ENCODE measurements at places on chromosomes 4 and X.

DNA sequence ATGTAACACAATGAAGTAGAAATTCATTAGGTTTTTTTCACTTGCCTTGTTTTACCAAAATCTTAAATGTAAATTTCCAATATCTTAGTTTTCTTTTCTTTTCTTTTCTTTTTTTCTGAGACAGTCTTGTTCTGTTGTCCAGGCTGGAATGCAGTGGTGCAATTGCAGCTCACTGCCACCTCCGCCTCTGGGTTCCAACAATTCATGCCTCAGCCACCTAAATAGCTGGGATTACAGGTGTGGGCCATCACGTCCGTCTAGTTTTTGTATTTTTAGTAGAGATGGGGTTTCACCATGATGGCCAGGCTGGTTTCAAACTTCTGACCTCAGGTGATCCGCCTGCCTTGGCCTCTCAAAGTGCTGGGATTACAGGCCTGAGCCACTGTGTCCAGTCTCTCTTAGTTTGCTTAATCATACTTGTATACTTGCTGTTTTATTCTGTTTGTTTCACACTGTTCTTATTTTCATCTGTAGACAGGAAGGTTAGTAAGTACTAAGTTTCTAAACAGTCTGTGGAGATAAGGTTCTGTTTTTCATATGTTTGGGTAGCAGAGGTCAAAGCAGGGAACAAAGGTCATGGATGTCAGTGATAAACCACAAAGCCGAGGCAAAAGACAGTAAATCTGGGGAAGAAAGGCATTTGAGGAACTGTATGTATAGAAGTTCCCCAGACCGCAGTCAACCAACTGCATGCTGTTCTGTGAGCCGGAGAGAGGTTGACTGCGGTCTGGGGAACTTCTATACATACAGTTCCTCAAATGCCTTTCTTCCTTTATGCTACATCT lies 129.1 kb downstream of the CBR4 start:
- DNase-seq: no peak

DNA sequence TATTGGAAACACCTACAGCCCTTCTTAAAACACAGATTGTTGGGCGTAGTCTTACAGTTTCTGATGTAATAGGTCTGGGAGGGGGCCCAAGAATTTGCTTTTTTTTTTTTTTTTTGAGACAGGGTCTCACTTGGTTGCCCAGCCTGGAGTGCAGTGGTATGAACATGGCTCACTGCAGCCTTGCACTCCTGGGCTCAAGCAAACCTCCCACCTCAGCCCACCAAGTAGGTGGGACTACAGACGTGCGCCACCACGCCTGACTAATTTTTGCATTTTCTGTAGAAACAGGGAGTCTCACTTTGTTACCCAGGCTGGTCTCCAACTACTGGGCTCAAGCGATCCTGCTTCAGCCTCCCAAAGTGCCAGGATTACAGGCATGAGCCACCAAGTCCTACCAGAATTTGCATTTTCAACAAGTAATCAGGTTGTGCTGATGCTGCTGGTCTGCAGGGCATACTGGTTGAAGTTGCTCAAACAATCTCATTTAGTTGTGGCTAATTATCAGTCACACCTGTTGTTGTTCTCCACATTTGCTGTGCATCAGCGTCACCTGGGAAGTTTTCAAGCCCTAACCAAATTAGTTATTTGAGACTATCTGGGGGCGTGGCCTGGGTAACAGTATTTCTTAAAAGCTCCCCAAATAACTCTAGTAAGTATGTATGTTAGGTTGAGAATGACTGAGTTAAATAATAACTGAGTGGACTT lies 14.0 kb downstream of the TMEM154 start:
- no peak for DNase-seq

GRCh38 chr4:48195374-48195773 lies 61.3 kb upstream of the TXK start:
- no peak for DNase-seq

DNA sequence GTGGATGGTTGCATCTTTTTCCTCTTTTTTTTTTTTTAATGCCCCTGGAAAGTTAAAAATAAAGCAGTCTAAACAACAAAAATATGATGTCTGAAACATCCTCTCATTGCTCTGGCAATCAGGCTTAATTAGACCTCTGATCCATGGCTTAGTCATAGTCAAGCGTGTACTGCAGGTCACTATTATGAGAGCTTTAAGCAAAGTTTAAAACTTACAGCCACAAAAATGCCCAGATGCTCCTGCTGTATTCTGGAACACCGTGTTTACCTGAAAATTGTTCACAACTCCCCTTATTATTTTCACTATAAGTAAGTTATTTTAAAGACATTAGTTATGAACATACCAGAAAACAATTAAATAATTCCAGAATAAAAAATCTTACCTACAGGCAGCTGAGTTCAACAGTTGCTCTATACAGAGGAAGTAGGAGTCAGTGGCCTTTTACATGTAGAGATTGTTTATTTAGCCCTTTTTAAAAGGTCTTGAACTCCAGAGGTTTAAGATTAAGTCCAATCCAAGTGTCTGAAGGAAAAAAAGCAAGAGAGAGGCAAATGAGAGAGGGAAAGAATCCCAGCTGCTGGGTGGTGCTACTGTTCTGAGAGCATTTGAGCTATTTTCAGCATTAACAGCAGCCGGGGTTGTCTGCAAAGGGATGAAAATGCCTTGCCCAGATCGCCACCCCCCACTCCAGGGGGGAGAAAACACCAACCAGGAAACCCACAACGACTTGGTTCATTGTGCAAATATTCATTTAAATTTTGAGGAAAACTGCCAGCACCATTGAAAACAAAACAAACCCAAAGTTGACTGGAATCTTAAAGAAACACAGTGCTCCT lies 36.9 kb downstream of the SORBS2 start:
- DNase-seq: no peak

GRCh38 chr4:26964994-26965393 lies 104.4 kb downstream of the STIM2 start:
- no peak for DNase-seq

- DNase-seq: no peak
Observed at GRCh38 chr4:146975527-146975926, 29.9 kb upstream of the TTC29 start.

DNA sequence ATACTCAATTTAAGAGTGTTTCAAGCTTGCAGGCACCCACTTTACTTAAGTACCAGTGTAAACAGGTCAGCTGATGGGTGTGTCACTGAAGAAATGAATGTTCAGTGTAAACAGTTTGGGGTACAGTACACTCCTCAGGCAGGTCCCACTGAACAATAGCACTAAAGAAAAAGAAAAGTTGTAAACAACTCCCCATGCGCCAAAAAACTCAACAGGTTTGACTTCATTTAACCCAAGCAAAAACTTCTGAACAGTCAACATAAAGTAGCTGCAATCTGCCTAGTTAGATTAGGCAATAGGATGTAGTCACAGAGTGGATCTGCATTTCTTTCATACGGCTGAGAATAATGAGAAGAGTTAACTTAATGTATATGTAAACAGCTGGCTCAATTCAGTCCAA lies 93.2 kb downstream of the FAM13A start:
- DNase-seq: no peak

DNA sequence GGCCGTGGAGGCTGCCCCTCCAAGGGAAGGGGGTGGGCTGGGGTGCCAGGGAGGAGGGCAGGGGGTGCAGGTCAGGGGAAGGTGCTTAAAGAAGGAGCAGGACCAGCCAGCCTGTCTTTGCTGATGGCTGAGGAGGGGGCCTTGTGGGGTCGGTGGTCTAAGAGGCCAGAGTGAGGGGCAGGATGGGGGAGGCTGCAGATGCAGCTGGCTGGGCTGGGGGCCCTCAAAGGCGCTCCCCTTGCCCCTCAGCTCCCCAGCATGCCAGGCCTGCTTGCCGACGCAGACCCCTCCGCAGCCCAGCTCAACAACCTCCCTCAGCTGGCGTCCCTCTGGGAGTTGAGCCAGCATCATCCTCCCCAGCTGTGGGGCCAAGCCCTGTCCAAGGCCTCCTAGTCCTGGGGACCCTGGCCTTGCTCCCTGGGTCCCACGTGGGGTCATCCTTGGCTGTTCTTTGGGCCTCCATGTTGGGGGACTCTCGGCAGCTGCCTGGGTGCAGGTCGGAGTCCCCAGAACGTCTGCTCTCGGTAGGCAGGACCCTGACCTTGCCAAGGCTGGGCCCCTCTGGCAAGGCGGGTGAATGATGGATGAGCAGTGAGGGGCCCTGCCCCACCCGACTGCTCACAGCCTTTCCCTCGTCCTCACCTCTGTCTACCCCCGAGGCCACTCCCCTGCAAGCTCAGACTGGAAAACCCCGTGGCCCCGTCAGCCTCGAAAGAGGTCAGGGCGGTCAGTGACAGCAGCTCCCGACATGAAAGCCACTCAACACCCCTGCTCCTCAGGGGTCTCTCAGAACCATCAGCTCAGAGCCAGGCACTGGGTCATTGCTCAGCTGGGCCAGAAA lies 119.4 kb downstream of the FAM53A start:
- DNase-seq: no peak

- DNase-seq: no peak
Observed at GRCh38 chr4:125041372-125041930, 273.3 kb upstream of the FAT4 start.

DNA sequence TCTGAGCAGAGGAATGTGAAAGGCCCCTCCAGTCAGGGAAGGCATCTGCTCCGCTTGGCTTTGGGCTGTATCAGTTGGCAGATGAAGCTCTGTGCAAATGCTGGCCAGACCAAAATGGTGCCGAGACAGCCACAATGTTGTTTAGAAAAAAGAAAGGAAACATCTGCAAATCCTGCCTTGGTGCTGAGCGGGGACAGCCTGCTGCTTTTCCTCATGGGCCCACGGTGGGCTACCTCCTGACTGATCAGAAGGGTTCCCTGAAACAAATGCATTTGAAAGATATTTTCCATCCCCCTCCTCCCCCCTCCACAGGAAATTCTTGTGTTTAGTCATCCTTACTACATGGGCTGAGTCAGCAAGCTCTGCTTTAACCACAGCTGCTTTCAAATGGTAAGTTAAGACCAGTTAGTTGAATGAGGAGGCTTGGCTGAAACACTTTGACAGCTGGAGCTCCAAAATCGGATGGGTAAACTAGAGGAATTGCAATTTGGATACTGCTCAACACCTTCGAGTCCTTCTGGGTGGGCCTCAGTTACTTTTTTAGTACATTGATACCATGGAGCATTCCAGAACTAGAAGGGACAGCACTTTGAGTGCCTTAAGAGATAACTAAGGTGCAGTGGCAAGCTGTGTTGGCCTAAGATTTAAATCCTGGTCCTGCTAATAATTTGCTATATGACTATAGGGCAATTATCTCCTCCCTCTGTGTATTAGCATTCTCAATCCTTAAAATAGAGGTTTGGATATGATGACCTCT lies 36.0 kb downstream of the PLAC1 start:
- no peak for DNase-seq

- DNase-seq: no peak
Observed at GRCh38 chr4:162684371-162684700, 482.4 kb downstream of the NAF1 start.
